ENCODE measurements at places on chromosomes 2 and 18. TPM values are rescaled to one million over a fixed set of nuclear protein-coding genes. Genes with fewer than 3 reads are reported as not detected.

LRATD1 gene
- total RNA-seq, result 0.05 TPM

SLC14A1 gene
- not detected for total RNA-seq

CD28 gene
- 124 TPM for total RNA-seq

RAD51AP2 gene
- not detected for total RNA-seq

ASXL3 gene
- not detected for total RNA-seq

C2orf15 gene
- 0.37 TPM for total RNA-seq

PMAIP1 gene
- 79.7 TPM for total RNA-seq

IL36RN gene
- total RNA-seq, result 1.6 TPM
